Amniotic stem cell (primary cell): ENCODE measurements at places on chromosomes 5 and 9.

GRCh38 chr9:80867731-80868130 lies 821.6 kb downstream of the TLE1 start:
- DNase-seq: peak; percentile 27

DNA sequence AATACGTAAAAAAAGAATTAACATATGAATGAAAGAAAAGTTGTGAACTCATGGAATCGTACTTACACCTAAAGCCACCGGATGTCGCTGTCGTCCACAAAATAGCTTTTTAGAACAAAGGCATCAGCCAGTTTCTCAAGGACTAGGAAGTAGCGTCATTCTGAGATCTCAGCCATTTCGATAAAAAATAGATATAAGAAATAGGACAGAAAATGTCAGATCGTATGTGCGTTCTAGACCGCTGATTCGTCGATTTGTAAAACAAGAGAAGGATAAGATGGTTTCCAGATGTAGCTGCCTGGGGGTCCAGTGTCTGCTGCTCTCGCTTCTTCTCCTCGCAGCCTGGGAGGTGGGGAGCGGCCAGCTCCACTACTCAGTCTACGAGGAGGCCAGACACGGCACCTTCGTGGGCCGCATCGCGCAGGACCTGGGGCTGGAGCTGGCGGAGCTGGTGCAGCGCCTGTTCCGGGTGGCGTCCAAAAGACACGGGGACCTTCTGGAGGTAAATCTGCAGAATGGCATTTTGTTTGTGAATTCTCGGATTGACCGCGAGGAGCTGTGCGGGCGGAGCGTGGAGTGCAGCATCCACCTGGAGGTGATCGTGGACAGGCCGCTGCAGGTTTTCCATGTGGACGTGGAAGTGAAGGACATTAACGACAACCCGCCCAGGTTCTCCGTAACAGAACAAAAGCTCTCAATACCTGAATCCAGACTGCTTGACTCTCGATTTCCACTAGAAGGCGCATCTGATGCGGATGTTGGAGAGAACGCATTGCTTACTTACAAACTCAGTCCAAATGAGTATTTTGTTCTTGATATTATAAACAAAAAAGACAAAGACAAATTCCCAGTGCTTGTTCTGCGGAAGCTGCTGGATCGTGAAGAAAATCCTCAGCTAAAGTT lies at the start of gene PCDHA10:
TSS of gene PCDHA10 (plus strand) at position 126 of the 903 bp plus-strand sequence. CDS start at position 278, 152 bp downstream.
- DNase-seq: no peak

GRCh38 chr9:133930046-133930681 lies 62.0 kb downstream of the VAV2 start:
- no peak for DNase-seq

DNA sequence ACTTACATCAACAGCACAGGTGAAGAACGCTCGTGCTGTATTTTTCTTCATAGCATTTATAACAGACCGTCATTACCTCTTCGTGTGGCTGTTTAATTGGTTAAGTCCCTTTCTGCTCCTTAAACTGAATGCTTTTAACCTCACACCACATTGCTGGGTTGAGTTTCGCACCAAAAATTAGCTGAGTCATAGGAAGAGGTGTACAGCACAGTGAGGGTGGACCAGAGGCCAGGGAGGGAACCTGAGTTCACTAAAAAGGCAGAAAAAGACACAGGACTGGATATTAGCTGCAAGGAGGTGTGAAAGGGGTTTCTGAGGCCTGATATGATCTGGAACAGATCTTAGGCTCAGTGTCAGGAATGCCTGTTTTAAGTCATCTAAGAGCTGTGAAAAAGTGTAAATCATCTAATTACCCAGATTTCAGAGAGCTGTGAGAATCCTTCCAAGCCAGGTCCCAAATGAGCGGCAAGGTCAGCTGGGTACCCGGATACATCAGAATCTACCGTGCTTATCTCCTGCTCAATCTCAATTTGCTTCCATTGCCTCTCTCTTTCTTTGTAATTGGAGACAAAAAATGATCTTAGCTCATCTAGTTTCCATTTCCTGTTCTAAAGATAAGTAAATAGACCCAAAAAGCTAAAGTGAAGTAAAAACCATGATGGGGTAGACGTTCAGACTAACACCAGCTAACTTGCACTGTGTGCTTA lies 7.1 kb upstream of the CFAP90 start:
- no peak for DNase-seq

- DNase-seq: no peak
Measured at GRCh38 chr9:82549174-82549821, 513.6 kb downstream of the RASEF start.

- DNase-seq: no peak
Measured at GRCh38 chr5:88377705-88378656, 109.3 kb upstream of the TMEM161B start.

GRCh38 chr9:91378695-91379127 lies 17.0 kb upstream of the AUH start:
- DNase-seq: no peak

- no peak for DNase-seq
Measured at GRCh38 chr5:99747342-99747741, 787.8 kb upstream of the FAM174A start.

DNA sequence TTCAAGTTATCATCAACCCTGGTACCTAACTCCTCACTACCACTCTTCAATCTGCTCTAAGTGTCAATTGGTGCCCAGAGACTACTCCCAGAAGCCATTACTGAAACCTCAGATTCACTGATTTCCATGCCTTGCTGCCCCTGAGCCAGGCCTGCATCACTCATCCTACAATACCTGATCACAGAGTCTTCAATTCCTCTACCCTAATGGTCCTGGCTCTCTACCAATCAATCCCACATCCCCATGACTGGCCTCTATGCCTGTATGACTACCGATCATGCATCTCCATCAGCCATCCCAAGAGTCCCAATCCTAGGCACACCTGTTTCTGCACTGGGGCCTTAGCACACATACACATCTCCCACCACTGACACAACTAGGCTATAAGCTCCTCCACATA lies 2.5 kb downstream of the ZNF484 start:
- no peak for DNase-seq
